DMS 273 treated with DMSO at 0.1 percent for 48 hours (cell line): ENCODE measurements at places on chromosomes 6 and 20.

DNA sequence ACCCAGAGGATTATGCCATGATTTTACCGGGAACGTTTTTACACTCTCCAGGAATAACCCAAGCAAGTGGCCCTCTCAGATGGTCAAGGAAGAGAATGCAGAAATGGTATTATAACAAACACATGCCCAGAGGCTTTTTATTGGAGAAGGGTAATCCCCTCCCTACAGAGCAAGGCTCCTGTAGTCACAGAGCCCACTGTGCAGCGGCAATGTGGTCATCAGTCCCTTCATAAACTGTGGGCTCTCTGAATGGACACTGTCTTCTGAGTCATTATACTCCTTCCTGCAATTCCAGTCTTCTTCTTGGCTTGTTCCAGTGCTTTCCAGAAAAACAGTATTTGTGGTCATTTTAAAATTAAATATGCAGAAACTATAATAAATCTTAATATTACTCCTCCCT lies 74.7 kb downstream of the LAMA4 start:
- DNase-seq = no peak

GRCh38 chr20:51760905-51761546 lies 7.2 kb downstream of the ATP9A start:
- DNase-seq = no peak

DNA sequence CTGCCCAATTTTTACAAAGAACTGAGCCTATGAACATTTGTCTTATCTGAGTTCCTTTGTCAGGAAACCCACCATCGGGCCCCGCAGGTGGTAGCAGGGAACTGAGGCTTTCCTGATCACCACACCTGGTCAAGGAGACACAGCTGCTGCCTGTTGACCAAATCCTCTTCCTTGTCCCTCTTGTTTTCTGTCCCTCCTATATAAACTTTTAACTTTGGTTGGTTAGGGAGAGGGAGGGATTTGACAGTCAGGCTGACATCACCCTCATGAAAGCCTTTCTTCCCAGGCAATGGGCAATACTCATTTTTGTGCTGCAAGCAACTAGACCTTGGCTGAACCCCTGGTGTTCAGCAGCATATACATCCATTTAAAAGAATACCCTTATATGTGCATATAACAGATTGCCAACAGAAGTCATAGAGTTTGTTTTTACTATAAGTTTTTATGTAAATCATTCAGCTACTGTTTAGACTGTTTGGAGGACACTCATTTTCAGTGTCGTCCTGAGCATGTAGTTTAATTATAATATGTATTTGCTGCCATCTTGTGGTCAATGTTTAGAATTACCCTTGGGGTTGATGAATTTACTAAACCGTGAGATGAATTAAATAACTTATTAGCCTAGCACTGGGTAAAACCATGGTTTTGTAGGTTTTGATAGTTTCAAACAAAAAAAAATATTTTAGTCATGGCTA lies 17.0 kb downstream of the CRISP1 start:
- peak; percentile 19 for DNase-seq

- no peak for DNase-seq
Measured at GRCh38 chr6:51099201-51099600, 280.5 kb downstream of the TFAP2B start.

GRCh38 chr20:35339636-35340035 lies 47.4 kb upstream of the FAM83C start:
- DNase-seq = no peak

DNA sequence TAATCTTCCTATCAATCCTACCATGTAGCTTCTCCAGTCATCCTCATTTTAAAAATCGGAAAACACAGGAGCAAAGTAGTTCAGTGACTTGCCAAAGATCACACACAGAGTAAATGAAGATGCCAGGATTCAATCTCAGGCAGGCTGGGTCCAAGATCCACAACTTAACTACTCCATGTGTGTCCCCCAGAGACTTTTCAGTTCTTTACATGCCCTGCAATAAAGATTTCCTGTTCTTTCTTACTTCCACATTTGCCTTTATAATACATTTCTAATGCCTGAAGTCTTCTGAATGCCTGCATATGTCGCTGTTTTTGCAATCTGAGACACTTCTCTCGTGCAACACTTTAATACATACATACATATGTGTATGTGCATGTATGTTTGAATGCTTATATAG lies 121.7 kb upstream of the MARCKS start:
- DNase-seq = no peak

DNA sequence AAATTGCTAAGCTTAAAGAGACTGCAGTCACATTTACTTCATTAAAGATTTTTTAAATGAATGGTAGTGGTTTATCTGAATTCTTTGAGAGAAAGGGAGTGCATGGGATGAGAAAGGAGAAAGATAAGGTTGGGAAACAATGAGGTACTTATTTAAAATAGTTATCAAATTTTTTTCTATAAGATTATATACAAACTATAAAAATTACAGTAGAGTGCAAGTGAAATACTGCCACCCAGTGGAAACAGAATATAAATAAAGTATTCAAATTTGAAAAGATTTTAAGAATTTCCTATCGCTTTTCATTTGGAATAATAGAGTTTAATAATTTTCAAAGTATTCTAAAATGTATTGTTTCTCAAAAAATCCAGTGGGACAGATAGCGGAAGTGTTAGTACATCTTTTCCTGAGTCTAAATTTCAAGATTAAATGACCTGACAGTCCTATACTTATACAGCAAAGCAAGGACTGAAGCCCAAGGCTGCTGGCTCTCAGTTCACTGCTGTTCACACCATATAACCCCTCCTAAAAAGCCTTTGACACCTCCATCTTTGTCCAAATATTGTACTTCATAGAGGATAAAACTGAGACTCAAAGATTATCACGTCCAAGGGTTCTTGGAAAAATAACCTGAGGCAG lies 31.1 kb downstream of the EPM2A start:
- no peak for DNase-seq

DNA sequence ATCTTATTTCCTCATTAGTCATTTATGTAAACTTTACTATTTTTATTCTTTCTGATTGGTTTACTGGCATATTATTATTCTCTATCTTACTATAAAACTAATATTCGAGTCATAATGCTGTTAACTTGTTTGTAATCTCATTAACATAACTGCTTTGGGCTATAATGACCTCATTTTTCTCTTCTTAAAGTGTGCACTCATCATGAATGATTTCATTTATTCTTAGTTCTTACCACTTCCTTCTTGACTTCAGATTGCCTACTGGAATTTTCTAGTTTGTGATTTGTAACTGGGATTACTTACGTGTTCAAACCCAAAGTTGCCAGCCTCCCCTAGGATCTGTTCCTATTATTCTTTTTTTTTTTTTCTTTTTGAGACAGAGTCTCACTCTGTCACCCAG lies 91.8 kb upstream of the TNFAIP3 start:
- no peak for DNase-seq

GRCh38 chr6:113691260-113691656 lies 165.9 kb upstream of the MARCKS start:
- no peak for DNase-seq

GRCh38 chr6:37459981-37460800 lies 27.2 kb downstream of the CMTR1 start:
- DNase-seq = peak; percentile 92

DNA sequence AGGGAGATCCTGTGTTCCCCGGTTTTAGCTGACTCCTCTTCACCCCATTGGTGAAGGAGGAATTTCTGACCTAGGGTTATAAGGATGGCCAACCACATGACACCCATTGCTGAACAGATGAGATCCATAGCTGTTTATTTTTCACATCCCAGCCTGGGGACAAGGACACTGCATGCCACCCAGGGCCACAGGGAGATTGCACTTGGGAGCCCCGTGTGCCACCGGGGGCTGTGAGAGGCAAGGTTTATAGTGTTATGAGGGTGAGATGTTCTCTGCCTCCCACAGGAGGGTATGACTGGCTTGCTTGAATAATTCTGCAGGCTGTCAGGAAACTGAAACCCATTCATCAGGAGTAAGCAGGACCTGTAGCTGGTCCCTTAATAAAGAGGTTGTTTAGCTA lies 14.7 kb upstream of the SLPI start:
- DNase-seq = no peak

- DNase-seq = no peak
Measured at GRCh38 chr20:35334311-35335101, 42.3 kb upstream of the FAM83C start.

GRCh38 chr20:8183526-8183925 lies 51.5 kb downstream of the PLCB1 start:
- DNase-seq = no peak

DNA sequence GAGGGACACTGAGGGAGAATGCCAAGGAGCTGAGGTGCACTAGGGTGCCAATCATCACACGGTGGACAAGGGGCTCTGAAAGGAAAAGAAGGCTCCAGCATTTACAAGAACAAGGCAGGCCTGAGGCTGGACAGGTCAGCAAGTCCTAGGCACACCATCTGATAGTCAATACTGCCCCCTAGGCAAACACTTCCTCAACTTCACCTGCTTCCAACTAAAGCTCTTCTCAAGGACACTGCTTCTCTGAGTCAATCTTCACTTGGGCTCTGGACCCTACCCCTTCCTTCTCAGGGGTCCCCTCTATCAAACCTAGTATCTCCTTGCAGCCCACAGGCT lies 37.7 kb upstream of the SLC4A11 start:
- no peak for DNase-seq

DNA sequence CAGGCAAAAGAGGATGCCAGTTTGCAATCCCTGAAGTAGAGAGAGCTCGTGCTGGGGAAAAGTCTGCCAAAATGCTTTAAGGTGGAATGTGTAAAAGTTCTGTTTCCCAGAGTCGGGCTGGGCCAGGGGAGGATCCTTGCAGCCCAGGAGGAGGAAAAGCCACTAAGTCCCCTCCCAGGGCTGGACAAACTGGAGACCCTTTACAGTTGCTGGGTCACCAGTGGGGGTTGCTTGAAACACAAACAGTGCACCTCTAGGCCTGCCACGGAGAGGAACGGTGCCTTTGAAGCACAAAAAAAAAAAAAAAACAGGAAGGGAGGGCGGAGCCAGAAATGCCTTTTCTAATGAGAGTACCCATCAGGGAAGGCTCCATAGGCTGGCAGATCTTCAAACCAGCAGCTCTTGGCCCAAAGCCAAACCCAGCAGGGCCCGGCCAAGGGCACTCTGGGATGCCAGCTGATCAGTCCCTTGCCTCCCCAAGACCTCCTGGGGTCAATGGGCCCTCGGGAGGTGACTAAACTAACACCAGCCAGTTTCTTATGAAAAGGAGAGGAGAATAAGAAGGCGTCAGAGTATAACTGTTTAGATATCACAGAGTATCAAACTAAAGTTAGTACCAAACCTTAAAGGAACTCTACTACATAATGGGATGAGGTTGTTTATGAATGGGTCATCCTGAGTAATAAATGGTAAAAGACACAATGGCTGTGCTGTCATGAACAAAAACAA lies 23.7 kb downstream of the HLA-A start:
- DNase-seq = peak; percentile 63

GRCh38 chr6:165106261-165106660 lies 203.1 kb downstream of the C6orf118 start:
- no peak for DNase-seq

DNA sequence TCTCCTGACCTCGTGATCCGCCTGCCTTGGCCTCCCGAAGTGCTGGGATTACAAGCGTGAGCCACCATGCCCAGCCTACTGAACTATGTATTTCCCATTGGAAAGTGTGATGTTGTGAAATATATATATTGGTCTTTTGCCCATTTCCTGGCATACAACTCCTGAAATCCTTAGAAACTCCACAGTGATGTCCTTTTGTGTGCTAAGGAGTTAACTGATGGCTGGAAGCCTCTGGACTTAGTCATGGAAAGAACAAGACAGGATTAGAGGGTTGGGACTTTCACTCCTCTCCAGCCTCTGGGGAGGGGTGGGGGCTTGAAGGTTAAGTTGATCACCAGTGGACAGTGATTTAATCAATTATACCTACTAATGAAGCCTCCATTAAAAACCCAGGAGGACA lies 7.1 kb downstream of the PANK2 start:
- no peak for DNase-seq

GRCh38 chr20:35972462-35972861 lies 4.1 kb downstream of the CNBD2 start:
- DNase-seq = peak; percentile 75

DNA sequence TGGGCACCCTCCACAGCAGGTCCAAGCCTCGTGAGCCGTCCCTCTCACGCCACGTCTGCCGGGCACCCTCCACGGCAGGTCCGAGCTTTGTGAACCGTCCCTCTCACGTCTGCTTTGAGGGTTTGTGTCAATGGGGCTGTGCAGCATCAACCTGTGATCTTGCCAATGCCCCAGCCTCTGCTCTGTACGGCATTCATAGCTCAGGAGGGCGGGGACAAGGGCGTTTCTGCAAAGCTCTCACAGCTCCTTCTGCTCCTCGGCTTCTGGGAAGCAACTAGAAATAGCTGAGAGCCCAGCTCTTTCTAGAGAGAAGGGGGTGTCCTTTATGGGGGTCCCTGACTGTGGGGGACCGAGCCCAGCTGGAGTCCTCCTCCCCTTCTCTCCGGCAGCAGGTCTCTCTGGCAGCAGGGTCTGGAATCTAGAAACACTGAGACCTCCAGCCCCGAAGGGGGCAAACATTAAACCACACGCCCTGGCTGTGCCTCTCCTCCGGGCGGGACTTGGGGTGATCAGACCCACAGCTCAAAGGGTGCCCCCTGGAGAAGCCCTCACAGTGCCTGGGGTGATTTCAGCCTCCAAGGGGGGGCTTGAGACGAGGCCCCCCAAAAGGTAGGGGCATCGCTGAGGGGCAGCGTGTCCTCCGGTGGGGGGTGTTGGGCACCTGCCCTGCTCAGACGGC lies 41.2 kb upstream of the CHRNA4 start:
- DNase-seq = peak; percentile 12

- no peak for DNase-seq
Measured at GRCh38 chr20:33679758-33680485, 5.7 kb upstream of the NECAB3 start.

DNA sequence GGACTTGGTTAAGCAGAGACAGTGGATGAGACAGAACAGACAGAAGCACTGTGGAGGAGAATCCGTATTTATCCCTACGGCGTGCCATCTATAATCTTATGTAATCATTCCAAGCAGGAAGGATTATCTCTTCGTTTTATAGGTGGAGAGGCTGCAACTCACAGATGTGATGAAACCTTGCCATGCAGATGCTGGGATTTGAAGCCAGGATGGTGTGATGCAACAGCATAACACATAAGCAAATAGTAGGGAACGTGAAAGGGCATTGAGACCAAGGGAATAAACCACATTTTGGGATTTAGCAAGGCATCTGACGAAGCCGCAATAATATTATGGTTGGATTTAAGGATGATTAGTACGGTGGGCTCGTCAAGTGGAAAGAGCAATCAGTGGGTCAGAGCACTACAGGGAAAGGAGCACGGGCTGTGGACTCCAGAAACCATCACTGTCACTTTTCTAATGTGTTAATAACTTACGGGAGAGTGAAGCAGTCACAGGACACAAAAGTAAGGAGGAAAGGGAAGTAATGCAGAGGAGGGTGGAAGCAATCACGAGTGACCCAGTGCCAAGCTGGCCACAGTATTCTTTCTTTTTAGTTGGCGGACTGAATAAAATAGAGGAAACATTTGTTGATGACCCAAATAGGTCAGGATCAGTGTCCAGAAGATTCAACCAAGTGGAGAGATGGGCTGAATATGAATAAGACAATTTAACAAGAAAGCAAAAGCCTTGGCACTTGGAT lies 119.6 kb upstream of the EDN1 start:
- DNase-seq = no peak
